Thyroid gland (tissue), 4 donors: ENCODE measurements at places on chromosomes 5 and 9. TPM values are rescaled to one million over a fixed set of nuclear protein-coding genes. Genes with fewer than 3 reads are reported as not detected.

GRCh38 chr5:150404121-150404520 lies 8.6 kb downstream of the CD74 start:
- no peak for DNase-seq

- no peak for DNase-seq
Observed at GRCh38 chr5:161085056-161085455, 233.0 kb upstream of the ATP10B start.

DNA sequence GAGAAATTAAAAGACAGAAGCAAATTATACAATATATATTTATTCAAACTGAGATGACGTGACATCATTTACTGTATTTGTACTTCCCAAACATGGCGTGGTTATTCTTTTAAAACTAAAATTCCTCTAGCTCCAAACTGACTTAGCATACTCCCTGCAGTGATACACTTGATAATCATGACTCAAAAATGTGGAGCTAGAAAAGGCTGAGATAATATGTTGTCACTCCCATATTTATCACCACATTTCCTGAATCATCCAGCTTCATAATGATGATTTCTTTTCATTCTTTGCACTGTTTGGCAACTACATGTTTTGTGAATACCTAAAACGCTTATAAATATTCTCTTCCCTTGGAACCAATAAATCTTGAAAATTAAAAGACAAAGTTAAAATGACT lies 341.0 kb downstream of the EBF1 start:
- DNase-seq: no peak

Gene SNX24
- total RNA-seq: 39.7 TPM

DNA sequence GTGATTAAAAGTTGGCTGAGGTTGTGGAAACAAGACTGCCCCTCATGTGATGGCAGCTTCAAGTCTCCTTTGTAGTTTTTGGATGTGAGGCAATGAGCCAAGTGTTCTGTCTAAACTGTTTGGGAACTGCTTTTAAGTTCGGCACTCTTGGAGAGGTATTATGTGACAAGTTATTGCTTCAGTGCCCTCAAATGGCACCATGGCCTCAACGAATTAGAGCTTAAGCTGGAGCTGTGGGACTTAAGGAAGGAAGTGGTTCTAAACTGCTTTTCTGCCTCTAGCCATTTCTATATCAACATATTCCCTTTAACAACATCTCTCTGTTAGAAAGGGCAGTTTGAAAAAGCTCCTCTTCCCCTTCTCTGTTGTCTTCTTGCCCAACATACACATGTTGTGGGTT lies 227.7 kb downstream of the RFK start:
- peak; percentile 17 for DNase-seq

Gene SLC25A25
- 29.4 TPM for total RNA-seq

Gene OR2S2
- not detected for total RNA-seq

DNA sequence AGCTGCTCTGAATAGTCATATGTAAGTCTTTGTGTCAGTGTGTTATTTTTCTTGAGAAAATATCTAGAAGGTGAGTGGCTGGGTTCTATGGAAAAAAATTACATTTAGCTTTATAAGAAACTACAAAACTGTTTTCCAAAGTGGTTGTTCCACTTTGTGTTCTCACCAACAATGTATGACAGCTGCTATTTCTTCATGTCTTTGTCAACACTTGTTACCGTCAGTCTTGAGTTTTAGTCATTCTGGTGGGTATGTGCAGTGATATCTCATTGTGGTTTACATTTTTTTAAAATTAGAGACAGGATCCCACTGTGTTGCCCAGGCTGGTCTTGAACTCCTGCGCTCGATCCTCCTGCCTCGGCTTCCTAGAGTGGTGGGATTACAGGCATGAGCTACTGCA lies 246.4 kb downstream of the PJA2 start:
- no peak for DNase-seq

GRCh38 chr9:79512251-79512650 lies 59.5 kb upstream of the TLE4 start:
- no peak for DNase-seq

DNA sequence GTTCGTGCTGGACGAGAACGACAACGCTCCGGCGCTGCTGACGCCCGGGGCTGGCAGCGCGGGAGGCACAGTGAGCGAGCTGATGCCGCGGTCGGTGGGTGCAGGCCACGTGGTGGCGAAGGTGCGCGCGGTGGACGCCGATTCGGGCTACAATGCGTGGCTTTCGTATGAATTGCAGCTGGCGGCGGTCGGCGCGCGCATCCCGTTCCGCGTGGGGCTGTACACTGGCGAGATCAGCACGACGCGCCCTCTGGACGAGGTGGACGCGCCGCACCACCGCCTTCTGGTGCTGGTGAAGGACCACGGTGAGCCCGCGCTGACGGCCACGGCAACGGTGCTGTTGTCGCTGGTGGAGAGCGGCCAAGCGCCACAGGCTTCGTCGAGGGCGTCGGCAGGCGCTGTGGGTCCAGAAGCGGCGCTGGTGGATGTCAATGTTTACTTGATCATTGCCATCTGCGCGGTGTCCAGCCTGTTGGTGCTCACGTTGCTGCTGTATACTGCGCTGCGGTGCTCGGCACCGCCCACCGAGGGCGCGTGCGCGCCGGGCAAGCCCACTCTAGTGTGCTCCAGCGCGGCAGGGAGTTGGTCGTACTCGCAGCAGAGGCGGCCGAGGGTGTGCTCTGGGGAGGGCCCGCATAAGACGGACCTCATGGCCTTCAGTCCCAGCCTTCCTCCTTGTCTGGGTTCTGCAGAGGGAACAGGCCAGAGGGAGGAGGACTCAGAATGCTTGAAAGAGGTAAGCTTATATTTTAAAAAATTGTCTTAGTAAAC lies 2.2 kb downstream of the PCDHA13 start:
- no peak for DNase-seq

Gene PLCXD3
- 10.9 TPM for total RNA-seq

DNA sequence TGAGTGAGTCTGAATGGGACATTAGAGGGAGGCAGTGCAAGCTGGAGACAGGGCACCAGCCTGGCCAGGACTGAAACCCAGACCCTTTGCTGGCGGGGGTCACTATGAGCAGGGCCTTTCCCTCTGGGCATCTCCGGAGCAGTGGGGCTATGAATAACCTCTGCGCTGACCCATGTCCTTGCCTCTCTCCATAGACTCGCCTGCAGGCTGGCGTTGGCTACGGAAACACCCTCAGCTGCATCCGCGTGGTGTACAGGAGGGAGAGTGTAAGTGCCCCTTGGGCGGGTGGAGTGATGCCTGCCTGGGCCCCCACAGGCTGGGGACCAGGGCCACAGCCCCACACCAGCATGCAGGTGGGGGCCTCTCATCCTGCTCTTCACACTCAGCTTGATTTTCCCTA lies 15.8 kb downstream of the SLC25A48 start:
- DNase-seq: no peak
